Activated T-cell treated with anti-CD3 and anti-CD28 coated beads for 24 hours (primary cell): ENCODE measurements at places on chromosomes 16 and 17.
A peak's percentile ranks its signal among the peaks of the same experiment; 100 is the strongest.

- no peak for DNase-seq
These were observed 111.7 kb upstream of the HS3ST4 start for GRCh38 chr16:25580041-25580440.

DNA sequence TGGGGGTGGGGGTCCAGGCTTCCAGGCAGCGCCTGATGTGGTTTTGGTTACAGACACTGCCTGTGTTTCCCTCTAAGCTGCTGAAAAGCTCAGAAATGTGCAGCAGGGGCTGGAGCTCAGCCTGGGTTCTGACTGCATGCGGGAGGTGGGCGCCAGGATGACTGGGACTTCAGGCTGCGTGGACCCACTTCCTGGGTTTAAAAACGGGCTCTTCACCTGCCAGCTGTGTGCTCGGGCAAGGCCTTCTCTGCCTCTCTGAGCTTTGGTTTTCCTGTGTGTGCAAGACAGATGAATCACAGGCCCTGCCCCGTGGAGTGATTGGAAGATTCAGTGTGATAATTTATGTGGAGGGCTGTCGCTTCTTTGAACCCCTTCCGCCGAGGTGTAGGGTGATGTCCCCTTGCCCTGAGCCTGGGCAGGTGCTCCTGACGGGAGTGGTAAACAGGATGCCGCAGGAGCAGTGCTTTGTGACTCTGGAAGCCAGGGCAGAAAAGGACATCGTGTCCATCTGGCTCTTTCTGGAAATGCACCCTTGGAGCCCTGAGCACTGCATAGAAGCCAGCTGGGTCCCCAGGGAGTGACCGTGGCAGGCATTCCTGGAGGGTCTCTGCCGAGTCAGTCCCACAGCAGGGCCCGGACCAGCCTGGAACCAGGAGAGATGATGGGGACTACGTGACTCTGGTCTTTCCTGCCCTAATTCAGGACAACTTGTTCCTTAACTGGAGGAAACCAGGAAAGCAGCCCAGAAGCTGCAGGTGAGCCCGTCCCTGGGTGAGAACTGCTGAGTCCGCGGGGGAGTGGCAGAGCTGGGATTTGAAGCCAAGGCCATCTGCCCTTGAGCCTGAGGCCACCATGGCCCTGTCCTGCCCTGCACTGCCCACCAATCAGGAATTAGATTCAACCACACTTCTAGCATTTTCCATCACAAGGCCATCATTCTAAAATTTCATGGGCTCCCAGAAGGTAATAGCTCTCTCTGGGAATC lies 28.5 kb upstream of the SLC7A5 start:
- peak; percentile 57 for DNase-seq

DNA sequence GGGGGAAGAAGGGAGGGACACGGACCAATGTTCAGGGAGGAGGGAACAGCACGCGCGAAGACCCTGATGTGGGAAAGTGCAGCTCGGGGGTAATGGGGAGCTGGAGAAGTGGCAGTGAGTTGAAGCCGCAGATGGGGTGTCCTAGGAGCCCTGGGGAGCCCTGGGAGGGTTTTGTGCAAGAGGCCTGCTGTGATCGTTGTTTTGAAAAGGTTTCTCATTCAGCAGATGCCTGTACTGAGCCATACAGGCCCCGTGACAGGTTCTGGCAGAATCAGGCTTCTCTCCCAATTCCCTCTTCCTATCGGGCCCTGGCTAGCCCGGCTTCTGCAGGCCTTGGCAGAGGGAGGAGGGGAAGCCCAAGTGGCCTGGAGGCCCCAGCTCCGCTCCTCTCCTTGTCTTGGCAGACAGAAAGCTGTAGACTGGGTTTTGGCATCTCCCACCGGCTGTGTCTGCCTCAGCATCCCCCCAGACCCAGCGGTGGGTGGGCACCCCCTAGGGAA lies 38.4 kb upstream of the EMP2 start:
- DNase-seq: no peak

DNA sequence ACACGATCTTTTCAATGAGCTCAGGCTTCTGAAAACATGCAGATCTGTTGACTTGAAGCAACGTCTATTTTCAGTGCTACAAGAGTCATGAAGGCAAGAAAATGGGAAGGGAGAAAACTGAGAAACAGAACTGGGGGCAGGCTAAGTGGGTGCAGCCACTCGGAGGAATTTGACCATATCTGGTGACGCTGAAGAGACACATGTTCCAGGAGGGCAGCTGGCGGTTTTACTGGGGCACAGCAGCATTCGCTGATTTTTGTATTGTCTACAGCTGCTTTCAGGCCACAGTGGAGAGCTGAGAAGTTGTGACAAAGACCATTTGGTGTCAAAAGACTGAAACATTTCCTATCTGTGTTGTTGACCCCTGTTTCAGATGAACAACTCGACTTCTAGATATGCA lies 103.0 kb upstream of the ELAC2 start:
- no peak for DNase-seq

GRCh38 chr16:17272716-17273115 lies 198.0 kb downstream of the XYLT1 start:
- no peak for DNase-seq

DNA sequence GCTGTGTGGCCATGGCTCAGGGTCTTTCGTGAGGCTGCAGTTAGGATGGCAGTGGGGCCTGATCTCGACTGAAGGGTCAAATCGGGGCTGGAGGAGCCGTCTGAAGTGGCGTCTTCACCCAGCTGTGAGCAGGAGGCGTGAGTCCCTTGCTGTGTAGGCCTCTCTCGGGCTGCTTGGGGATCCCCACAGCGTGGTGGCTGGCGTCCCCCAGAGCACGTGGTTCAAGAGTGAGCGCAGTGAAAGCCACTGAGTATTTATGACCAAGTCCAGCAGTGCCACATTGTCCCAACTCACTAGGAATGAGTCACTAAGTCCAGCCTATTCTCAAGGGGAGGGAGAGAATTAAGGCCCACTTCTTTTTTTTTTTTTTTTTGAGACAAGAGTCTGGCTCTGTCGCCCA lies 11.7 kb upstream of the TCF25 start:
- DNase-seq: no peak

DNA sequence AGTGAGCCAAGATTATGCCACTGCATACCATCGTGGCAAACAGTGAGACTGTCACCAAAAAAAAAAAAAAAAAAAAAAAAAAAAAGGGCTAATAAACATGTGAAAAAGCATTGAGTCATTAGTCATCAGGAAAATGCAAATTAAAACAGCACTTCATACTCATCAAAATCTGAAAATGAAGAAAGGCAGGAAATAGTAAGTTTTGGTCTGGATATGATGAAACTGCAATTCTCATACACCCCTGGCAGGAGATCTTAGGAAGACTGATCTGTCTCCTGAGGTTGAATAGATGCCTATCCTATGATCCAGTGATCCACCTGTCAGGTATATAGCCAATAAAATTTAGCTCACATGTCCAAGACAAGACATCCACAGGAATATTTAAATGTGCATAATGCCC lies 212.7 kb downstream of the CPPED1 start:
- DNase-seq: no peak

DNA sequence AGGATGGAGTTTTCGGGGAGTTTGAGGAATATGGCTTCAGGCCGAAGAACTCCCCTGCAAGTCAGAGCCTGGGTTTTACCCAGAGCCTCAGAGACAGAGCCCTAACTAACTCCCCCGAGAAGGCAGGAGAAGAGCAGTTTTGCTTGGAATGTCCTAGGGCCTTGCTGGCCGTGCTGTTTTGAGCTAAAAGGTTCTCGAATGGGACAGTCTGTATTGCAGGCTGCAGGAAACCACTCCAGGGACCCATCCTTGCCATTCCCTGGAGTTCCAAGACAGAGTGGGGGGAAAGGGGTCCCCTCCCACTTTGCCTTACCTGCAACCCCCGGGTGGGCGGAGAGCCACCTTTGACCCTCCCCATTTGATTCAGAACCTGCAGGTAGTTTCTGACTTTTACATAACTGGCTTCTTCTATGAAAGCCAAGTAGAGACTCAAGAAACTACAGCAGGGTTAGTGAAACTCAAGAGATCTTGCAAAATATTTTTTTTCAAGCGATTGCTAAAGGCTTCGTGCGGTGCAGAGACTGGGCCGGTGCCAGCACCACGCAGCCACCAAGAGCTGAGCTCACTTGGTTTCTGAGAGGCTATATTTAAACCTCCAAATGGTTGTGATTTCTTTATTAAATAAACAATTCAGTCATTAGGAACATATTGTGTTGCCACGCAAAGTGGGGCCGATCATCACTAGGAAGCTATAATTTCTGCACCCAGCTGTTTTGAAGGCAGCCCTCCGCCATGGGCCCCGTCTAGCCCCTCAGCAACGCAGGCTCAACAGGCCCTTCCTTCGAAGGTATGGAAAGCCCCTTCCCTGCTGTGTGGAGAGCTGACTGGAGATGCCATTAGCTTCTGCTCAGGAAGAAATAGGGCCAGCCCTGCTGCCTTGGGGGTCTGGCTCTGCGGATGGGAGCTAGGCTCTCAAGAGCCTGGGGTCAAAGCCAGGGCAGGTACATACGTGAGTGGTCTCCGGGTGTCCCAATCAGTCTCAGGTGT lies 223.0 kb downstream of the NTN1 start:
- no peak for DNase-seq

DNA sequence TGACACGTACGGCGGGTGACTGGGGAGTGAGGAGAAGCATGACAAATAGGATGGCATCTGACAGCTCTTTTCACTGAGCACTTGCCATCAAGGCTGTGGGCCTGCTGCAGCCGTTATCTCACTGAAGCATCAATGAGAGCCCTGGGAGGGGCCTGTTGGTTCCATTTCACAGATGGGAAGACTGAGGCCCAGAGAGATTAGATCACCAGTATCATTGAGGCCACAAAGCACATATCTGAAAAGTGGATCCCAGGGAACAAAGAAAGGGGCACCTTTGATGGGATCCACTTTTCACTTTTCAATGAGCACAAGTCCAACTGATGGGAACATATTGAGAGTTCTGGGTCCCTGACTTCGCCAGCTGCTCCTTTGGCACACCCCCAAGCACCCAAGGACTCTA lies 144.4 kb upstream of the LHX1 start:
- DNase-seq: no peak

DNA sequence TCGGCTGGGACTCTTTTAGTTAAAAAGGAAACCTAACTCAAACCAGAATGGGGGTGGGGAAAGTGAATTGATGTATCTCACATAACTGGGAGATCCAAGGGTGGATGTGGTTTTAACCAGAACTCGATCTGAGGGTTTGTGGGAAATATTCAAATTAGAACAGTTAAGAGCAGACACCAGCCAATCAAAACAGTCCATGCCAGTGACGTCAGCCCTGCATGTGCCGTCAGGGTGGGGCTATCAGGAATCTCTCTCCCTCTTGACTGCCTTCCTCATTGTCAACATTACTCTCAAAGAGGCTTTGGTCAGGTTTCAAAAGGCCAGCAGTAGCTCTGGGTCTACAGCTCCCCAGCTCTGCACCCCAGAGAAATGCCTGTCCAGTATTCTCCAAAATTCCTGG lies 94.2 kb upstream of the HSBP1 start:
- DNase-seq: no peak

DNA sequence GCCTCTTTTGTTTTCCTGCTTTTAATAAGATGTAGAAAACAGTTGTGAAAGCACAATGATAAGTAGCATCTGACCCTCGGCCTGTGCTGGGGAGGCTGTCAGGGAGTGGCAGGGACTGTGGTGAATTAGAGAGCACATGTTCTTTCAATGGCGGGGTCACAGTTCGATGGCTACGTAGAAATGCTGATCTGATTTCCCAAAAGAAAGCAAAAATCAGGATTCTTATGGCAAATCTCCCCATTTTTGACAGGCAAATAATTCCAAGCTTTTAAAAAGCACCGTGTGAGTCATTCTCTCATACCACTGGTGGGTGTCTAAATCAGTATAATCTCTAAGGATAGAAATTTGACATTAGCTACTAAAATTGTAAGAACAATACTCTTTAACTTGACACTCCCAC lies 4.2 kb upstream of the MAPK7 start:
- DNase-seq: no peak

GRCh38 chr17:80354336-80354735 lies 60.6 kb upstream of the ENDOV start:
- DNase-seq: no peak

- DNase-seq: no peak
These were observed 108.1 kb downstream of the SNX11 start for GRCh38 chr17:48215583-48216139.

- DNase-seq: peak; percentile 33
These were observed 66.8 kb downstream of the DNAH3 start for GRCh38 chr16:21083729-21084268.

GRCh38 chr17:10251212-10251948 lies 53.0 kb upstream of the GAS7 start:
- DNase-seq: no peak

DNA sequence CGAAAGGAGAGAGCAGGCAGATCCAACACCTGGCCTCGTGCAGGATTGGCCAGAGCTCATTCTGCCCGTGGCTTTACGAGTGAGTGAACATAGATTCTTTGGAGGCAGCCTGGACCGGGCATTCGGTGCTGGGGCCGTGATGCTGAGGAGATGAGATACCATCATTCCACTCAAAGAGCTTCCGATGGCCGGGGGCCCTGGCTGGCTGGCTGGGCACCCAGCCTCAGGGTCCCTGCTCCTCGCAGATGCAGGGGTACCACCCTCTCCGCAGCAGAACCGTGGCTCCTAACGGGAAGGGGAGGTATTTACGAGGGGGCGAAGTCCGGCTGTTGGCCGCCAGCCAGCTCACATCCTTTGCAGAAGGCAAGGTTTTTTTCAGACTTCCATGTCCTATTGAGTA lies 66.1 kb upstream of the FOXF1 start:
- no peak for DNase-seq

- no peak for DNase-seq
These were observed 53.8 kb upstream of the LYRM9 start for GRCh38 chr17:27947005-27947406.

DNA sequence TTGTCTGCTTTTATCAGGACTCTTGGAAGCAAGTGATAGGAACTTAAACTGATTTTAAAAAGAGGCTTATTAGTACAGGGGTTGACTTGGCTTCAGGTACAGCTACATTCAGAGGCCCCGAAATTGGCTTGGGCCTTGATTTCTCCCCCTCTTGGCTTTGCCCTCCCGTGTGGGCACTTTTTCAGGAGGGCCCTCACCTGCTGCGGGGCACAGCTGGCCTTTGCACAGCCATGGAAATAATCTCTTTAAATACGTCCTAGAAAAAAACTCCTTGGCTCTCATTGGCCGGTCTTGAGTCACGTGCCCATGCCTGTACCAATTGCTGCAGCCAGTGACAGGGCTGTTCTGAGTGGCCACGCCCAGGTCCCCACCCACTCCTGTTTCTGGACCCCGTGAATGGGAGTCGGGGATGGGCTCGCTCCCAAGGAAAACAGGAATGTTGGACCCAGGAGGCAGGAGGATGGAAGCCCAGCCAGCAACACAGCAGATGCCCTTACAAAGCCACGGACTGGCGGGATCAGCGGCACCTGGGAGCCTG lies 15.0 kb downstream of the CA5A start:
- DNase-seq: no peak

- no peak for DNase-seq
These were observed 292.4 kb downstream of the CPPED1 start for GRCh38 chr16:12511308-12511707.

GRCh38 chr17:67970783-67971182 lies 25.5 kb downstream of the C17orf58 start:
- no peak for DNase-seq

GRCh38 chr16:77063676-77064016 lies 127.3 kb upstream of the MON1B start:
- no peak for DNase-seq
